ENCODE measurements at places on chromosomes 13 and 19.

GRCh38 chr13:91017031-91017668 lies 330.3 kb upstream of the MIR17HG start:
- DNase-seq: peak; percentile 23

DNA sequence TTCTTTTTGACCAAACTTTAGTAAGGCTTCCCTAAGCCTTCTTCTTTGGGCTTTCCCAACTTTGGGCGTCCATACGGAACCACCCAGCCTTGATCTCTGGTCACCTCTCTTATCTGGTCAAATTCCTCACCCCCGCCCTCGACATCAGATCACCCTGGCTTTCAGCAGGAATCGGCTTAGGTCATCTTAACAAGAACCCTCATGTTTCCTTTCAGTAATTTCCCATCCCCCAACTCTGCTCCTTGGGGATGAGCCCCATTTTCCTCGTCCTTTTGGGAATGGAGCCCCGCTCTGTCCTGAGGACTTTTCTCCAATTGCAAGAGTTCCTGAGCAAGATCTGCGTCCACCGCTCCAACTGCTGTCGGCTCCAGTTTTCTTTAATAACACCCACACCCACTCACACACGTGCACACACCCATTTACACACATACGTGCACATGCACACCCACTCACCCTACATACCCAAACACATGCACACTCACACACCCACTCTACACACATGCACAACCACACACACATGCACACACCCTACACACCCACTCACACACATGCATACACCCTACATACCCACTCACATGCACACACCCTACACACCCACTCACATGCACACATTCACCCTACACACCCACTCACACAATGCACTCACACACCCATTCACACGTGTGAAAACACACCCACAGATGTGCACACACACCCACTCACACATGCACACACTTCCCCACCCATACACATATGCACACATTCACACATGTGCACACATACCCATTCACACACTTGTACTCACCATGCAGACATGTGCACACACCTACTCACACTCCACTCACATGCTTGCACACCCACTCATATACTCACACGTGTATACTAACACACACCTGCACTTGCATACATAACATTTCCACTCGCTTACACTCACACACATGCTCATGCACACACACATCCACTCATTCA lies 87.0 kb upstream of the TM9SF2 start:
- no peak for DNase-seq

- DNase-seq: no peak
These were observed 120.6 kb upstream of the HTR2A start for GRCh38 chr13:47017476-47017875.

- DNase-seq: peak; percentile 28
These were observed 673 bp downstream of the ZNF486 start for GRCh38 chr19:20167651-20168122.

- no peak for DNase-seq
These were observed 527 bp downstream of the KLK6 start for GRCh38 chr19:50968716-50969412.

- no peak for DNase-seq
These were observed 196.9 kb downstream of the KATNAL1 start for GRCh38 chr13:30110301-30111070.

GRCh38 chr13:40379794-40380578 lies 286.5 kb downstream of the FOXO1 start:
- DNase-seq: no peak

DNA sequence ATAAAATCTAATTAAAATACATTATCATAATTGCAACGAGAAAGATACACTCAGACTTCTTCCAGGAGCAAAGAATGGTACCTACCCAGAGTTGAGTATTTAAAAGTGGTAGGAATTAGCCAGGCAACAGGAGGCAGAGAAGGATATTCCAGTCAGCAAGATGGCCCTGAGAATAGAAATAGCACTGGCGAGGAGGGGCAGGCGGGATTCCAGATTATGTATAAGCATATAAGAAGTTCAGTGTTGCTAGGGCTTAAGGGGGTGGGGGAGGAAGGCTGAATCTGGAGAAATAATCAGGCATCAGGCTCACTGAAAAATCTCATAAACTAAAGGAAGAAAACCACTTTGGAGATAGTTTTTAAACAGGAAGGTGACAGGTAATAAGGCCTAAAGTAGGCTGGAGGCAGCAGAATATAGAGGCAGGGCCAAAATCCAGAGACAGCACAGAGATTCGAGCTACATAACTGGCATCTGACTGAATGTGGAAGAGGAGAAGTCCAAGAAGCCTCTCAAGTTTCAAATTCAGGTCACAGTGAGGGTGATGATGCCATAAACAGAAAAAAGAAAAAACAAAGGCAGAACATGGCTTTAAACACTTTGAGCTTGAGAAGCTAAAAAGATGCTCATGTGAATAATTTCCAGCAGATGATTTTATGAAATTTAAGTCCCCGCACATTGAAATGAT lies 7.5 kb downstream of the KPNA3 start:
- DNase-seq: no peak

GRCh38 chr13:110676595-110677587 lies 29.0 kb downstream of the CARS2 start:
- DNase-seq: no peak

GRCh38 chr19:18428787-18429674 lies 8.9 kb downstream of the ISYNA1 start:
- peak; percentile 83 for DNase-seq

- DNase-seq: no peak
These were observed 269.3 kb downstream of the POU4F1 start for GRCh38 chr13:78334059-78334458.

DNA sequence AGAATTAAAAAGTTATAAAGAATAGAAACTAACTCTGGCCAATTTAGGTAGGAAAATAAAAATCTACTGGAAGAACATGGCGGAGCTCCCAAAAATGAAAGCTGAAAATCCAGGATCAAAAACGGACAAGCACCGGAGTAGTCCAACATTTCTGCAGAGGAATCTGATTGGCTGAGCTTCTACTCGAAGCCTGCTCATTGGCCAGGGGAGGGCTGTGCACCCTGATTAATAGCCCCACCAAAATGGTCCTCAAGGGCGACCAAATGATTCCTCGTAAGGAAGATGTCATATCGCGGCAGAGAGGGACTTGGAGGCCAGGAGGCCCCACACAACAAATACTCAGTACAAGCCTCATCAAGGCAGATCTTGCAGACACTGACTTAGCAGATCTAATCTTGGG lies 900.7 kb downstream of the UQCRFS1 start:
- DNase-seq: no peak

- no peak for DNase-seq
These were observed 97.4 kb downstream of the ARHGEF7 start for GRCh38 chr13:111212517-111212873.

DNA sequence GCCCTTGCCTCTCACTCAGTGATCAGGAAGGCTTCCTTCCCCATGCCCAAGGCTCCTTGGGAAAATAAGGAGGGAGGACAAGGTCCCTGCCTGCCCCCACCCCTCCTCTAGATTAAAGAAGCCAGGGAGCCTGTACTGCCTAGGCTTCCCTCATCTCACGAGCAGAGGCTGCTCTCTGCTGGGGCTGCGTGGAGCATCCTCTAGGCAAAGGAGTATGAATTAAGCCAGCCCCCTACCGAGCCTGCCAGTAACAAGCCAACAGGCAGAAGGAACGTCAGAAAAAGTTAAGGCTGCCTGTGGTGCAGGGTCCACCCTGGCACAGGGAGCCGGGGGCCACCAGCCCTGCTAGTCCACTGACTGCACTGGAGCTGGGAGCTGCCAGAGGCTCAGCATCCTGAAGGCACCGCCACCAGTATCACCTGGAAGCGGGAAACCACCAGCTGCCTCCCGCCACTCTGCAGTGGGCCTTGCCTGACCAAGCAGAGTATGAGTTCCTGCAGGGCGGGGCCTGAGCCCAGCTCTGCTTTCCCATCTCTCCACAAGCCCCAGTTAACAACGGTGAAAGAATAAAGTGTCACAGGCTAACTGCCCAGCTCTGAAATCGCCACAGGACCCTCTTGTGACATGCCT lies 6.8 kb downstream of the NAPA start:
- no peak for DNase-seq

- peak; percentile 47 for DNase-seq
These were observed 643 bp downstream of the SLC7A1 start for GRCh38 chr13:29594710-29595379.

DNA sequence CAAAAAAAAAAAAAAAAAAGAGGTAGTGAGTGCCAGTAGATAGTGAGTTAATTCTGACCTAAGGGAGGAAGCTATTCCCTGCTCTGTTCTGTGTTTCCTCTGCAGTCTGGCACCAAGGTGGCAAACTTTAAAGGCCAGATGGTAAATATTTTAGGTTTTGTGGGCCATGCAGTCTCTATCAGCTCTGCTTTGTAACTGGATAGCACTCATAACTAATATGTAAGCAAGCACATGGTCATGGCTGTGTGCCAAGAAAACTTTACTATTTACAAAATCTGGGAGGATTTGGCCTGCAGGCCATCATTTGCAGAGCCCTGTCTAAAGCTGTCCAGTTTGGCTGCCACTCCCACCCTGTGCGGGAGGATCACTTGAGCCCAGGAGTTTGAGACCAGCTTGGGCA lies 4.3 kb downstream of the PIN1 start:
- no peak for DNase-seq

DNA sequence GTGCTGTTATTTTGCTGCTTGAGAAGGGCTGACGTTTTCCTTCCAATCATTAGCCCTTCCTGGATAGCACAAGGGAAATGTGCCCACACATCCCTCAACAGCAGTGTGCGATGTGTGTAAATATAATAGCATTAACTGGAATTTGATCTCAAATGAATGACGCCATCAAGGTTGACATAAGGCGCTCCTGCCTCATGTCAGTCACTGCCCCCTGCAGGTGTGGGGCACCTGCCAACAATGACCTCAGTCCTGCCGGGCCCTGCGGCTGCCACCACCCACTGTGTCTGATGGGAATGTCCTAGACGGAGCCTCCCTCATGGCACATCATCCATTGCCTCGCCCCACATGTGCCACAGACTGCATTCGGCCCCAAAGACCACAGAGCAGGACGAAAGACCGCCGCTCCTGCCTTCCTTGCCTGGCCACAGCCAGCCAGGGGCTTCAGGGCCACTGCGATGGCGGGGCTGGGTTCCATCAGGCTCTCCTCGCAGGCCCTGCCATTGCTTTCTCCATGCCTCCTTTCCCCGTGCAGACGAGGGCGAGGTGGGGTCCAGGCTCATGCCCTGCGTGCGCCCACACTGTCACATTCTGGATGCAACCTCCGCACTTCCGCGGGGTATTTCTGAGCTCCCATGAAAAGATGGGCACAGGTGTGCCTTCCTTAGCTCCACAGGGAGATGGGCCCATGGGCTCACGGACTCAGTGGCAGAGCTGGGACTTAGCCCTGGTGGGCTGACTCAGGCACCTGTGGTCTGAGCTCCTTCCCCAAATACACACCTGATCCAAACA lies 146.7 kb downstream of the SOX1 start:
- no peak for DNase-seq

GRCh38 chr19:17678836-17679235 lies 9.3 kb downstream of the UNC13A start:
- DNase-seq: no peak

DNA sequence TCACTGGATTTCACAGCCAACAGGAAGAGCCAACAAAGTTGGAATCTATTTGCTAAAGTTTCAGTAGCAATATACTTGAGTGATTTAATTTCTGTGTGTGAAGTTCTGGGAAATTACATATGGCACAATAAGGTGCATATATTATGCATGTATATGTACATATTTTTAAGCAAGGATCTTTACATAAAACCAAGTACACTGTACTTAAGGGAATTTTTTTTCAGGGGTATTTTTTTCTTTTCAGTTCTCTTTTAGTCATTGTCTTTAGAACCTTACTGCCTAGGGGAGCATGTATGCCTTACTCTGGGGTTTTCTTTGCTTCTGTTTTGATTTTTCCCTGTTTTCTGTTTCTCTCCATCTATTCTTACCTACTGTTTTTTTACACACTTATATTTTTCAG lies 7.4 kb downstream of the RAP2A start:
- no peak for DNase-seq

GRCh38 chr13:20193162-20193906 lies 596 bp upstream of the GJB2 start:
- no peak for DNase-seq

GRCh38 chr13:82147526-82147925 lies 1734.7 kb downstream of the SLITRK1 start:
- no peak for DNase-seq

- no peak for DNase-seq
These were observed 69.1 kb downstream of the RBM26 start for GRCh38 chr13:79336966-79337365.

- no peak for DNase-seq
These were observed 1.2 kb downstream of the CARD8 start for GRCh38 chr19:48254529-48254970.

DNA sequence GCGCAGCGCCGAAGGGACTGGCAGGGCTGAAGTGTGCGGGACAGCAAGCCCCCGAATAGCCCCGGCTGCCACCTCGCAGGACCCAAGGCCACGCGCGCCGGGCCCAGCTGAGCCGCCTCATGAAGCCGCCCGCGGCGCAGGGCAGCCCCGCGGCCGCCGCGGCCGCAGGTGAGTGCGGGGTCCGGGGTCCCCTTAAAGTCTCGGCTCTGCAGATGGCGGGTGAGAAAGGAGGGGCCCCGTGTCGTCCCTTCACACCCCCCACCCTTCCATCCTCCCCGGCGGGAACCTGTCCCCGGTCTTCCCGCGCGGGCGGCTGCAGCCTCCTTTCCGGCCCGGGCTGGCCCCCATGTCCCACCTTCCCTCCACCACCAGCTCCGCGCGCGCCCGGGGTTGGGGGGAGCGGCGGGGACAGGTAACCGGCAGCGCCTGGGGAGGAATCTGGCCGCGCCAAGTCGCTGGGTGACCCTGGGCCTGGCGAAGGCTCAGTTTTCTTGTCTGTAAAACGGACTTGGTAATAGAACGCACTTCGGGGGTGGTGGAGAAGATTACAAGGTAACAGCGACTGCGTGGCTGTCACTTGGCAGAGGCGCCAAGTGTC lies 338 bp downstream of the RGCC start:
- DNase-seq: no peak

DNA sequence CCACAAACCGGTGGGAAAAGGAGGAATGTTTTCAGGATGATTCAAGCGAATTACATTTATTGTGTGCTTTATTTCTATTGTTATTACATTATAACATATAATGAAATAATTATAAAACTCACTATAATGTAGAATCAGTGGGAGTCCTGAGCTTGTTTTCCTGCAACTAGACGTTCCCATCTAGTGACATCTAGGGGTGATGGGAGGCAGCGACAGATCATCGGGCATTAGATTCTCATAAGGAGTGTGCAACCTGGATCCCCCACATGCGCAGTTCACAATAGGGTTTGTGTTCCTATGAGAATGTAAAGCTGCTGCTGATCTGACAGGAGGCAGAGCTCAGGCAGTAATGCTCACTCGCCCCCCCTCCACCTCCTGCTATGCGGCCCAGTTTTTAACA lies 54.5 kb downstream of the SPTBN4 start:
- DNase-seq: no peak

DNA sequence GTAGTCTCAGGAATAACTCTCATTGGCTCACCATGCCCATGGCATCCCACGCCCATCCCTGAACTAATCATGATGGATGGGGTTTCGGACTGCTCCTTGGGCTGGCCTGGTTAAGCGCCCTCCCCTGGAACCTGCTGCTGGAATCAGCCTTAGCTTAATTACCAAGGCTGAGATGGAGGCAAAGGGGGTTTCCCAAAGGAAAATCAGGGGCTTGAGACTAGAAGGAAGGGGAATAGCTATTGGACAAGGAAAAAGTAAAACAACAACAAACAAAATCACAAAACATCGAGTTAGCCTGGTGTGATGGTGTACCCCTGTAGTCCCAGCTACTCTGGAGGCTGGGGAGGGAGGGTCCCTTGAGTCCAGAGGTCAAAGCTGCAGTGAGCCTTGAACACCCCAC lies 25.7 kb upstream of the SHKBP1 start:
- no peak for DNase-seq

GRCh38 chr13:49497272-49497671 lies 1.5 kb downstream of the PHF11 start:
- DNase-seq: no peak

Measured in brain microvascular endothelial cell (primary cell).